HT1080 (cell line): ENCODE measurements at places on chromosomes 12 and 14.

DNA sequence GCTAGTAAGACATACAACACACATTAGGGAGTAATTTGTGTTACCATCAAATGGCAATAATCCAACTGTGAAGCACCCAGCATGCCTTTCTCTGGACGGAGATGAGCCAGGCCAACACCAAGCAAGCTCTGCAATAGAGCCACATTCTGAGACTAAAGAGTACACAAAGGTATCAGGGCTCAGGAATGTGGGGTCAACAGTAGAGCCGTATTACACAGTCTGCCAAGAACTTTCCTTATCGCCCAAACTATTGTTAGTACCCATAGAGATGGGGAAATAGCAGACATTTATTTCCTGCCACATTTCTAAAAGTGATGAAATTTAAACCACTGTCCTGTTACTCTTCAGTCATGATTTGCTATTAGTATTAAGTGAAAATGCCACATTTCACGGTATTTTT, 113.7 kb downstream of the BMP4 start:
- DNase-seq = peak; percentile 71

GRCh38 chr14:91332986-91333649, 84.5 kb downstream of the CCDC88C start:
- DNase-seq = no peak

DNA sequence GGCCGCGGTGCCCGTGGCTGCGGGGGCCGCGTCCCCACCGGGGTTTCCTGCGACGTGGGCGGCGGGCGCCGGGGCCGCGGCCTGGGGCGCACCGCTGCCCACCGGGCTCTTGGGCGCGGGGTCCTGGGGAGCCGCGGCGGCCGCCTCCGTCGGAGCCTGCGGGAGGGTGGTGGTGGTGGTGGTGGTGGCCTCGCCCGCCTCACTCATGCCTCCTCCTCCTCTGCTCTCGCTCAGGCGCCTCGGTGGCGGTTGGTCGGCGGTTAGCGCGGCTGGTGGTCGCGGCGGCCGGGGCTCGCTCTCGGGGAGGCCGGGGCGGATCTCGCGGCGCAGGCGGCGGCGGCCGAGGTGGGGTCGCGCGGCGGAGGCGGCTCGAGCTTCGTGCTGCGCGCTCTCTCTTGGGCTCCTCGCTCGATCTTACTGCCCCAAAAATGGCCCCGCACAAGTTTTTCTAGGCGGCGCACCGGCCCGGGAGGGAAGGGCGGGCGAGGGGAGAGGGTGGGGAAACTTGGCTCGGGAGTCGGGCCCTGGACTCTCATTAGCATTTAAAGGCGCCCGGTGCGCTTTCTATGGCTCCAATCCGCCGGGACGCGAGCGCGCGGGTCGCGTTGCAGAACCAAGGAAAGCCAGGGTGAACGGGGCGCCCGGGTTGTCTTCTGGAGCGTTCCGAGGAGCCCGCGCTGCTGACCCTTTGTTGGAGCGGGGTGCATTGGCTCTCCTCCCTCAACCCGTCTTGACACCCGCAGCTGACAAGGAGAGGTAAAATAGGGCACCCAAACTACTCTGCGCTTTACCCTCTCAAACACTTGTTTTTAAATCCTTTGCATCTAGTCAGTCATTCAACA, at the start of gene YBX3:
Gene YBX3, minus strand, starts transcription at position 419 of the 842 bp plus-strand sequence. Its CDS starts 212 bp downstream, at position 207.
- peak; percentile 77 for DNase-seq

- no peak for DNase-seq
Observed at GRCh38 chr14:74368026-74368425, 19.8 kb downstream of the VRTN start.

- DNase-seq = peak; percentile 37
Observed at GRCh38 chr12:90299121-90299520, 590.5 kb upstream of the ATP2B1 start.

DNA sequence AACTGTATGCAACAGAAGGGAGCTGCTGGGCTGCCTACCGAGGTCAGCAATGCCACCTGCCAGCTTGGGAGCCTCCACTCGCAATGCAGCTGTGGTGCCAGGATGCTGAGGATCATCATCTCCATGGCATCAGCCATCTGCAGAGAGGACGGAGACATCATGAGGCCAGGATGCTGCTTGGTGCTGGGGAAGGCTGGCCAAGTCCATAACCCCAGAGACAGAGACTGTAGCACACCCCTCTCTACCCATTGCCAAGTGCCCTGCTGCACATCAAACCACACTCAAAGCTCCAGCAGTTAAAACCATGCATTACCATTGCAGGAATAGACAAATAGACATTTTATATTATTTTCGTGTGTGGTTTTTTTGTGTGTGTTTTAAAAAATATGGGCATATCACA, 43.5 kb downstream of the SVOP start:
- DNase-seq = no peak

GRCh38 chr12:41039461-41039860, 148.7 kb upstream of the PDZRN4 start:
- DNase-seq = no peak

DNA sequence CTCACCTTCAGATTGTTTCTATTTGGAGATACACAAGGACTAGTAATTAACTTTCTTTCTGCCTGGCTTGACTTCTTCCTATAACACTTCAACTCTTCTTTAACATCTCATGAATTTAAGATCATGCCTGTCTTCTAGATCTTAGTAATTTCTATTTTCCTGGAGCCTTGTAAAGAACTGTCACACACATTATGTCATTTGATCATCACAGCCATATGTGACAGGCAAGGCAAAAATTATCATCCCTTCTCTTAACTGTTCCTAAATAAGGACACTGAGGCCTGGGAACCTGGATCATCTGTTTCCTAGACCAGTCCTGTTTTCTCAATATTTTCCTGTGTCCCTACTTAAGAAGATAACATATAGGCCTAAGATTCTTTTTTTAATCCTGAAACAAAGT, 27.2 kb downstream of the NRDE2 start:
- no peak for DNase-seq

DNA sequence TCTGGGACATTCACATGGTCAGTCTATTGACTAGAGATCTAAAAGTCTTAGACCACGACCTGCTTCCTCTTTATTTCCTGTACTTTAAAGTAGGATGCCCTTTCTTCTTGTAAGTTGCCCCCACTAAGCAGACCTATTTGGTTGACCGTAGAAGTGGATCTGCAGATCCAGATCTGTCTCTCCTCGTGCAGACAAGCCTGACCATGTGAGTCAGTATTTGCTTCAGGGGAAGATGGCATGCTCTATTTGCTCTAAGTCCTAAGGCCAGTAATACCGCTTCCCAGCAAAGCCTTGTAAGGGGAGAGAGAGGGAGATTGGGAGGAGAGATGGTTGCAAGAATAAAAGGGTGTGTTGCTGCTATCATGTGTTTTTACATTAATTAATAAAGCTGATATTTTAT, 46.8 kb downstream of the KCNC2 start:
- DNase-seq = no peak

- DNase-seq = no peak
Observed at GRCh38 chr12:110869803-110870202, 23.0 kb downstream of the CCDC63 start.

DNA sequence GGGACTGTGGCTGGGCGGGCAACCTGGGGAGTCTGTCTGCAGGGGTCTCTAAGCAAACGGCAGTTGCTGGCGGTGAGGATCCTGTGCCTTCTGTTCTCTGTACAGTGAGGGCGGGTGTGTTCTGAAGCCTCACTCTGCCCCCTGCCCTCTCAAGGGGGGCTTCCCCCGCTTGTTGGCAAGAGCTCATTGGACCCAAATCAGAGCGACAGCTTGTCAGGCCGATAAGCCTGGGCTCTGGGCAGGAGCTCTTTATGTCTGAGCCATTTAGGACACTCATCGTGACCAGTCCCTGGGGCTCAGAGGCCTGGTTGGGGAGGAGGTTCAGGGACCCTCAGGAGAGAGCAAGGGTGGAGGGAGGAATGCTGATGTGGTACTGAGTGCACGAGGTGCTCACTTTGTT, 136.0 kb downstream of the TSPAN9 start:
- no peak for DNase-seq

DNA sequence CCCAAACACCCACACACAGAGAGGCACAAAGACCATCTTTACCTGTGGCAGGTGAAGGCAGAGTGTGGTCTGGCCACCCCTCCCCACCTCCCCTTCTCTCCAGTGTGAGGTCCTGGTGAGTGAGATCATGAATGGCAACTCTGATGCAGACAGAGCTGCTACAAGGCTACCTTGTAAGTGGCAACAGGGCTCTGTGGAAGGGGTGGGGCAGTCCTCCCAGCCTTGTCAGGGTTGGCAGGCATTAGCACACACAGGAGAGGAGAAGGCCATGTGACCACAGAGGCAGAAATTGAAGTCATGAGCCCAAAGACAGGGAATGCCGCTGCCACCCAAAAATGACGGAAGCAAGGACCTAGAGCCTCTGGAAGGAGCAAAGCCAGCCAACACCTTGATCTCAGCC, 30.7 kb downstream of the VWF start:
- DNase-seq = peak; percentile 12

- DNase-seq = peak; percentile 45
Observed at GRCh38 chr14:90355540-90356518, 24.1 kb upstream of the NRDE2 start.

DNA sequence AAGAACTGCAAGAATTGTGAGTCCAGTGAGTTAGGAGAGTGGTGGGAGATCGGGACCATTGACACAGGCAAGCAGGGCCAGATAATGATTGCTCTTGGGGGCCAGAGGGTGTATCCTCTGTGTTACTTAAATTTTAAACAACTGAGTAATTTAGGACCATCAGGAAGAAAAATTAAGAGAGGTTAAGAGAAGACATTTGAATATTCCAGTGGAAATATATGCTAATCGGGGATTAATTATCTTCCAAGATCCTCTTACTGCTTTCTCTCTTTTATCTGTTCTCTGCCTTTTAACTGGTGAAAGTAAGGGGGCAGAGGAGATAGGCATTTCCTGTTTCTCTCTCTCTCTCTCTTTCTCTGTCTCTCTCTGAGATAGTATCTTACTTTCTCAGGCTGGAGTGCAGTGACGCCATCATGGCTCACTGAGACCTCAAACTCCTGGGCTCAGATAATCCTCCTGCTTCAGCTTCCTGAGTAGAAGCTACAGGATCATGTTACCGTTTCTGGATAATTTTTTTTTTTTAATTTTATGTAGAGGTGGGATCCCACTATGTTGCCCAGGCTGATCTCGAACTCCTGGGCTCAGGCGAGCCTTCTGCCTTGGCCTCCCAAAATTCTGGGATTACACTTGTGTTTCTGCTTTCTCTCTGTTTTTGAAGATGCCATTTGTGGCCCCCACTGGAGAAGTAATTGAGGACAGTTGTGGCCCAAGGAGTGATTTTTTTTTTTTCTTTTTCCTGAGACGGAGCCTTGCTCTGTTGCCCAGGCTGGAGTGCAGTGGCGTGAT, 85.1 kb downstream of the DIP2B start:
- peak; percentile 95 for DNase-seq

GRCh38 chr14:67426983-67427606, 15.1 kb upstream of the PLEK2 start:
- DNase-seq = peak; percentile 69

DNA sequence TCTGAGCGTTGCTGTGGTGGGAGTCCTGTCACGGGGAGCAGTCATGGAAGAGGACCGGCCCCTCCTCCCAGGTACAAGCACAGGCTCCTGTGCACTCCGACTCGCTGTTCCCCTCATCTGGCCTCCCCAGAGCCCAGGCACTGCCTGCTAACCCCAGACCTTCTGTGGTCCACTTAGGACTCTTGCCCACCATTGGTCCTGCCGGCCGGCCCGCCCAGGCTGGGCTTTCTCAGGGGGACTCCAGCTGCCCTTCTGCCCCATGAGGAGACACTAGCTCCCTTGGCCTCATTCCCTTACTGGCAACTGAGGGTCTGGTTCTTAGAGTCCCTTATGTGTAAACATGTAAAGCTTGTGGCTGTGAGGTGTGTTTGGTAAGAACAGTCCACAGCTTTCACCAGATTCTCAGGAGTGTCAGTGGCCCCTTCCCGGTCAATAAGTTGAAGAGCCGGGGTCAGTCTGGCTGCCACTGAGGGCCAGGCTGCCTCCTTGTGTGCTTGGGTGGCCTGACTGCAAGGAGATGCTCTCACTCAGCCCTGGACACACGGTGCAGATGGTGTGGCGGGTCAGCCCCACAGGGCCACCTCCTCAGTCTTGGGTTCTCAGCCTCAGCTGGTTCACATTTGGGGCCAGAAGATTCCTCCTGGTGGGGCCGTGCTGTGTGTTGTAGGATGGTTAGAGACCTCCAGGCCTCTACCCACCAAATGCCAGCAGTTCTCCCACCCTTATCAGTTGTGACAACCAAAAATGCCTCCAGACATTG, 43.6 kb downstream of the DDX51 start:
- DNase-seq = no peak

- DNase-seq = no peak
Observed at GRCh38 chr14:57089901-57090300, 178.8 kb downstream of the EXOC5 start.

GRCh38 chr12:78210894-78211302, 380.2 kb downstream of the NAV3 start:
- peak; percentile 83 for DNase-seq

DNA sequence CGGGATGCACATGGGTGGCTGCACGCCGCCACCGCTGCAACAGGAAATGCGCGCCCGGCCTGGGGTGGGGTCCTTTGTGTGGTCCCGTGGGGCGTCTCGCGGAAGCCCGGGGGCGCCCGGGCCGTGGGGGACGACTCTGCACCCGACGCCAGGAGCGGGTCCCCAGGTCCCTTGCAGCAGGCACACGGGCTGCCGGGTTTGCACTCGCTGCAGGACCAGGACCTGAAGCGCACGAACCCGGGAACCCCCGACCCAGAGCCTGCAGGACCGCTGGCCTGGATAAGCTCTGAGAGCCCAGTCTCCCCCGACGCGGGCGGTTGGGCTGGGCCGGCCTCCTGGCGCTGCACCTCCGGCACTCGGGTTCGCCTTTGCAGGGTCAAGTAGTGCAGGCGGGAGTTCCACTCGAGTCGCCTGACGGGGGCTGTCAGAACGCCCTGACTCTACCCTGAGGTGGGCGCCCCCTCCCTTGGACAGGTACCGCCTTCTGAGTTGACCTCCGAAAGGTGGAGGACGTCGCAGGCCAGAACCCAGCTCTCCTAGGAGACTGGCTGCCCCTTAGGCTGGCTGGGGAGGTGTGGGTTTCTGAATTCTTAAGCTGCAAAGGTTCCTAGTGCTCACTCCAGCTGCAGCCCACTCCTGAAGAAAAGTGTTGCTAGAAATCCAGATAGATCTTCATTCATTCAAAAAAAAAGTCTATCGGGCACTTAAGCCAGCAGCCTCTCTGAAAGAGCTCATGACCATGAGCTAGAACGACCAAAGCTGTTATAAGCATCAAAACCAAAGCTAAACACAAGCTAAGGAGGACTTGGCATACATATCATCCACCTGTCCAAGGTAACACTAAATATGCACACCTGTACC, 68.0 kb downstream of the RNF34 start:
- DNase-seq = peak; percentile 4

DNA sequence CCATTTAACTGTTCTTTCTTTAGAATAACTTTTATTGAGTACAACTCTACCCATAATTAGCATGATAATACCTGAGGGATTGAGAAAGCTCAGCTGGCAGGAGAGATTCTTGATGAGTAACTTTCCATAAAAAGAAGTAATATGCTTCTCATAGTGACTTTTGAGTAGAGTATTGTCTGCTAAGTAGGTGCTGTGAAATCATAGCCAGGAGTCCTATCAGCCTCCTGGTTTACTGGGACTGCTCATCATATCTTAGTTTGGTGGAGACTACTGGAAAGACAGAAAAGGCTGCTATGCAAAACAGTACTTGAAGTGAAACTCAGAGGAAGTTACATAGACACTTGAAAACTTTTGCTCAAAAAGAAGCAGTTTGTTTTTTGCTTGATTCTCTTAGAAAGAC, 113.3 kb upstream of the ATP2B1 start:
- no peak for DNase-seq
